ENCODE measurements at places on chromosomes 2 and 18.

DNA sequence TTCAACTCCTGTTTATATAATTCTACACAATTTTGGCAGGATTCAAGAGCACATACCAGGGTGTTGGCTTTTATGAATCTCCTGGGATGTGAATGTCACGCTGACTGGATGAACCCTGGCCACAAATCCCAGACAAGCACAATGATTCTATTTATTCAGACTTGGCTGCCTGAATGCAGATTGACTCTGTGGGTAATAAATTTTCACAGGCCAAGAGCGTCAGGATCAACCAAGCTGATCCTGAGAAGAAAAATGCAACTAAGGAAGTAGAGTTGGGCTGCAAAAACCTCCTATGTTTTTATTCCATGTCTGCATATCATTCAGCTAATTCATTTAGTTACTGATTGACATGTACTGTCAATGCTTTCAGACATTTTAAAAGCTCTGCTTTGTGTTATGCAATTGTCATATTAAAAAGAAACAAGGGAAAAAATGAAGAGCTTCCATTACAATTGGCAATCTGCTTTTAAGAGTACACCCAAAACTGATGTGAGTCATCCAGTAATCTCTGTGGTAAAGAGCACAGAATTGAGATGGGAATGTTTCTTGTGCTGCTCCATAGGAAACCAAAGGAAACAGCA lies 173.0 kb upstream of the REV1 start:
- DNase-seq, result peak; percentile 10

- DNase-seq, result no peak
Observed at GRCh38 chr2:215535125-215535668, 99.3 kb upstream of the FN1 start.

- DNase-seq, result no peak
Observed at GRCh38 chr2:162370931-162371330, 27.0 kb downstream of the GCA start.

- DNase-seq, result no peak
Observed at GRCh38 chr2:233093166-233093448, 33.0 kb downstream of the INPP5D start.

DNA sequence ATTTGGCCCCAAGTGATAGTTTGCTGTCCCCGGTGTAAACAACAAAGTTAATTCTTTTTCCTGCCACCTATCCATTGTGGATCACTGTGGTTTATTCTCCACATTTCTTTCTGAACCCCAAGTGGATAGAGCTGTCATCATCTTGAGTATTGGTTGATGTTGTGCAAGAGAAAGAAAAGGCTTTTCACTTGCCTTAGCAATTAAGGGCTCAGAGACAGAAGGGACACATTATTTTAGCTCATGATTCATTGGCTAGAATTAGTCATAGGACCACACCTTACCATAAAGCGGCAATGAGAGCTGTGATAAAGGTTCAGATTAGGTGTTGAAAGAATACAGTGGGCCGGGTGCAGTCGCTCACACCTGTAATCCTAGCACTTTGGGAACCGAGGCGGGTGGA lies 442.1 kb upstream of the DCC start:
- DNase-seq, result peak; percentile 58

DNA sequence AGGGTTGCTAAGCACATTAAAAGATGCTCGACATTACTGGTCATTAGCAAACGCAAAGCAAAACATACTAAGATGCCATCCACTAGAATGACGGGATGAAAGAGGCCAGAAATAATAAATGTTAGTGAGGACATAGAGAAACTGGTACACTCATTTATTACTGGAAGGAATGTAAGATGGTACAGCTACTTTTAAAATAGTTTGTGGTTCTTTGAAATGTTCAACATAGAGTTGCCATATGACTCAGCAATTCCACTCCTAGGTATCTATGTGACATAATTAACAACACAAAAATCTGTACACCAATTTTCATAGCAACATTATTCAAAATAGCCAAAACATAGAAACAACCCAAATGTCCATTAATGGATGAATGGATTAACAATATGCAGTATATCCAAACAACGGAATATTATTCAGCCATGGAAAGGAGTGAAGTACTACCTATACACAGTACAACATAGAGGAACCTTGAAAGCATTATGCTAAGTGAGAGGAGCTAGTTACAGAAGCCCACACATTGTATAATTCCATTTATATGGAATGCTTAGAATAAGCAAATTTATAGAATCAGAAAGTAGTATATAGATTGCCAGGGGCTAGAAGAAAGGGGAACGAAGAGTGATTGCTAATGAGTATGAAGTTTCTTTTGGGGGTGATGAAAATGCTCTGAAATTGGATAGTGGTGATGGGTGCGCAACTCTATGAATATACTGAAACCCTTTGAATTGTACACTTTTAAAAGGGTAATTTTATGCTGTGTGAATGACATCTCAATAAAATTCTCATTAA lies 61.9 kb upstream of the IL1R1 start:
- DNase-seq, result peak; percentile 74

DNA sequence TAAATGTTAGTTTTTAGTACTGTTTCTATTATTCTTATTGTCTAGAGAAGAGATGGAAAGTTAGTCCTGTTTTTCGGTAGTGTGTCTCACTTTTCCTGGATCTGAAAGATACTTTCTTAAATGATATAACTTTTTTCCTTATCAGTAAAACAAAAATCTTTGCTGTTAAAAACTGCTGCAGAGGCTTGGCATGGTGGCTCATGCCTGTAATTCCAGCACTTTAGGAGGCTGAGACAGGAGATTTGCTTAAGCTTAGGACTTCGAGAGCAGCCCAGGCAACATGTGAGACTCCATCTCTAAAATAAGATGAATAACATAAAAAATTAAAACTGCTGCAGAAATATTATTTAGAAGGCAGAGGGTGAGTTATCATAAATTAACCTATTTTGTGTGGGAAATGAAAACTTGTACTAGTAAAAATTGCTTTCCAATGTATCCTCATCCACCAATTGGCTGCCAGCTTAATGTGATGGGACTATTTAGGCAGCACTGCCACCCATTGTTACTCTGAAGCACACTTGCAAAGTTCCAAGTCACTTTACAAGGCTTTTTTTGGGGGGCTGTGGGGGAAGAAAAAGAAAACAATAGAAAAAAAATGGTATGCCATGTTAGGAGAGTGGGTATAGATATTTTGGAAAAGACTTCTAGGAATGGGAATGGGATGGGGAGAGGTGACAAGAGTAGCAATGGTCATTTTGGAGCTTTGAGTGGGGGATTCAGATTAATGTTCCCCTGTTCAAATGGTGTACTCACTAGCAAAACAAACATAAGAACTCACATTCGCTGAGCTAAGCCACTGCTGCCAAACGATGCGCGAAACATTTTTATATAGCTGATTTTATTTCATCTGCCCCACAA lies 62.7 kb downstream of the MEIS1 start:
- DNase-seq, result no peak

DNA sequence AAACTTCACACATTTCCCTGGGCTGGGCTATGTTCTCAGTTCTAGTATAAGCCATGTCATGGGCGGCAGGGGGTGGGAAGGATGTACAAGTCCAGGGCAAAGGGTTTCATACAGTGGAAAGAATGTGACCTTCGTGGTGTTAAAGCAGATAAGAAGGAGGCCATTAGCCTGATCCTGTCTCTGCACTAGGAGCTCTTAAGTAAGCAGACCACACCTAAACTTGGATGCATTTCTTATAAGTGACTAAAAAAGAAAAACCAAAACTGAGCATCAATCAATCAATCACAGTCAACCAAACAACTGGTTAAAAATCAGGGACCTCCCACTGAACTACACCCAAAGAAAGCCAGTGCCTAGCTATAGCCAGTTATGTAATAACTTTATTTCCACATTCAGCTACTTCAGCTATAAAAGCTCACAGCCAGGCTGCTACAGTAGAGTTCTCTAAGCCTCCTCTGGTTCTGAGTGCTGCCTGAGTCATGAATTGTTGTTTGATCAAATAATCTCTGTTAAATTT lies 46.8 kb upstream of the RIOK3 start:
- no peak for DNase-seq

DNA sequence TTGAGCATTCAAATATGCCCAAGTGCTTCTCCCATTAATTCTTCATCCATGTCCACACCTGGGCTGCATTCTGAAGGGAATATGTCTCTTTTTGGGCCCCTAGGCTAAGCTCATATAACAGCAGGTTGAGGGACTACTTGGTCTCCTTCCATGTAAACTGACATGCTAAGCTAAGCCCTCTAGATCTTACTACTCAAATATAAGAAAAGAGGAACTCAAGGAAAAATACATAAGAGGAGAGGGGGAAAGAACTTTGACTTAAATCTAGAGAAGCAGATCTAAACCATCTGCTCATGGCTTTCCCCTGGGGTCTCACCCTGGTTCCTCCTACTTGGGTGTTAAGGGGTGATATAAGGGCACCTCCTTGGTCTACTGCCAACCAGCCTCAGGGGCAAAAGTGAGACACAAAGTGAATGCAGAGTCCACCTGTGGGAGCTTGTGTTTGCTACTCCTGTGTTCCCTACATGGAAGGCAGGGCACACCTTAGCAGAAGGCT lies 19.8 kb upstream of the NFU1 start:
- DNase-seq, result no peak

- no peak for DNase-seq
Observed at GRCh38 chr2:160630801-160631590, 137.4 kb upstream of the RBMS1 start.

DNA sequence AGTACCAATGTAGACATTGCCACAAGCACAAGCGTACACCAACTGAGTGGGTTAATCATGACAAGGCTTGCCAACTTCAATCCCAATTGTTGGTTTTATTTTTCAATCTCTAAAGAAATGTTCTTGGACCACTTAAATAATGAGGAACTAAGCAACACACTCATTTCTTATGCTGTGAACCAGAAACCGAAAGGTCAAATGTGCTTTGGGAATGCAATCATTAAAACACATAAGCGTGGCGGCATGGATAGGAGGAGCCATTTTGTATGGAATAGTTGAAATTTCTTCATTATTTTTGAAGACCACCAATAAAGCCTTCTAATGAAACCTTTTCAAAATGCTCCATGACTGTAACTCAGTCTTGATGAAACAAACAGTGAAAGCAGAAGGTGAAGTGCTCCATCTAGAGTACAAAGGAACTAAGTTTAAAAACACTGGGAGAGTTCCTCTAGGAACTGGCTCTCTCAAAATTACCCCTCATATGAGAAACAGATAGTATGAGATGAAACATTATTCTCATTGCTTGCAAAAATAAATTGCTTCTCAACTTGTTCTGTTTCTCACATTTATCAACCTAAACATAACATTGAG lies 113.2 kb upstream of the CHST9 start:
- DNase-seq, result peak; percentile 47

DNA sequence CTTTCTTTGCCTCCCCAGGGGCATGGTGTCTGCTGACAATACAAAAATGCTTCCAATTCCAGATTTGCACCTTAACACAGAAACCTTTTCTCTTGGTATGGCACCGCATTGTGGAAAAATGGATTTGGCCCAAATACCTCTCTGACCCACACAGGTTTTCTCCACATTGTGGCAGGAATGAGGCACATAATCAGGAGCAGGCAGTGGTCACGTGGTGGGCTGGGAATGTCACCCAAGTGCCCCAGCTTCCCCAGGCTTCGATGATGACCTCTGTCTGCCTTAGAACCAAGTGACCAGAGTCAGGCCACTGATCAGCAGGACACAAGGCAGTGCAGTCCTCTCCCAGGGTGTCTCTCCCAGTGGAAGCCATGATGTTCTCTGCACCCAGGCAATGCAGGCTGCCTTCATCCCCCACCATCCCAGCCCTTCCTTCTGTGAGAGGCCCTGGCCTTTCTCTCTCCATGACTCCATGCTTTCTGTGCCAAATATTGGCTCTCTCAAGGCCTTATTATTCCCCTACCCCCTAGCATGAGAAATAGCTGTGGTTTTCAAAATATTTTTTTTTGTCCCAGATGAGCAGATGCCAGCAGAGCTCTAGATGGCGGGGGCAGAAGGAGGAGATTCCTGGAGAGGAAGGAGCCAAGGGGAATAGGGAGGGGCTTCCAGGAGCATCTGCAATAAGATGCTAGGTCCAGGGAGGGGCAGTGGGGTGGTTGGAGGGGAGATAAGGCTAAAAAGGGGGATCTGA lies 198.9 kb downstream of the ACKR3 start:
- no peak for DNase-seq

DNA sequence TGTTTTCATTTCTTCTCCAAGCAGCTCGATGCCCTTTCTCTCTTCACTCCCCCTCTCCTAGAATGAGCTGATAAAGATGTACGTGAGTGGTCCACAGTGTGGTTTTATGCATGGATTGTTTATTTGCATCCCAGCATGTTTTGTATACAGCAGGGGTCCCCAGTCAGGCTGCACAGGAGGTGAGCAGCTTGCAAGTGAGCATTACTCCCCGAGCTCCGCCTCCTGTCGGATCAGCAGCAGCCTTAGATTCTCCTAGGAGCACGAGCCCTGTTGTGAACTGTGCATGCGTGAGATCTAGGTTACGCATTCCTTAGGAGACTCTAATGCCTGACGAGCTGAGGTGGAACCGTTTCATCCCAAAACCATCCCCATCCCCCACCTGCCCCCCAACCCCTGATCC lies 262.6 kb downstream of the AGAP1 start:
- no peak for DNase-seq

Data from bronchial epithelial cell (primary cell).